CD4-positive, alpha-beta T cell treated with Interleukin-17A for 1 hour (primary cell): ENCODE measurements at places on chromosomes 5 and 9.
A peak's percentile ranks its signal among the peaks of the same experiment; 100 is the strongest.

GRCh38 chr9:94821098-94821887 is 94.8 kb downstream of the AOPEP start:
- DNase-seq = no peak

DNA sequence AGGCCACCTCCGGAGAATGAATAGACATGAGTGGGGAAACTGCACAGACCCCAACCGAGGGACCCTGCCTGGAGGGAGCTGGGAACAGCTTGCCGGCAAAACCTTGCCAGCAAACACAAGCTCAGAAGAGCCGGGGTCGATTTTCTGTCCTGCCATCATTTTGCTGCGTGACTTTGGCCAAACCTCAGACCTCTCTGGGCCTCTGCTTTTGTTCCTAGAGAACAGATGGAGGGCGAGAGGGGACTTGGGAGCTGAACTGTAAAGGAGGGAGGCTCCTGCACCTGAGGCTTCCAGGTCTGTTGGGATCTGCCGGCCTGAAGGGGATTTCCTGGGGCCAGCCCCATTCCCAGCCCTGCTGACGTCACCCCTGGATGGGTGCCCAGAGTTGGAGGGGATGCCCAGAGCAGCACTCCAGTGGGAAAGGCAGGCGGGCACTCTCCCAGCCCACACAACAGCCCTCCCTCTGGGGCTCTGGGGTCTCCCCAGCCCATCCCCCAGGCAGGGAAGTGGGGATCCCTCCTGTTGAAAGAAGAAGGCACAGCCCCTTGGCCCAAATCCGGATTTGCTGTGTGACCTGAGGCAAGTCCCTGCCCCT is 40.4 kb upstream of the SYNPO start:
- DNase-seq = no peak

- DNase-seq = no peak
Measured at GRCh38 chr5:150017226-150018005, 16.9 kb downstream of the HMGXB3 start.

- DNase-seq = no peak
Measured at GRCh38 chr5:151798674-151799073, 26.9 kb downstream of the G3BP1 start.

GRCh38 chr5:159082474-159082873 is 17.2 kb downstream of the EBF1 start:
- no peak for DNase-seq

- no peak for DNase-seq
Measured at GRCh38 chr5:112279082-112279481, 140.0 kb downstream of the EPB41L4A start.

DNA sequence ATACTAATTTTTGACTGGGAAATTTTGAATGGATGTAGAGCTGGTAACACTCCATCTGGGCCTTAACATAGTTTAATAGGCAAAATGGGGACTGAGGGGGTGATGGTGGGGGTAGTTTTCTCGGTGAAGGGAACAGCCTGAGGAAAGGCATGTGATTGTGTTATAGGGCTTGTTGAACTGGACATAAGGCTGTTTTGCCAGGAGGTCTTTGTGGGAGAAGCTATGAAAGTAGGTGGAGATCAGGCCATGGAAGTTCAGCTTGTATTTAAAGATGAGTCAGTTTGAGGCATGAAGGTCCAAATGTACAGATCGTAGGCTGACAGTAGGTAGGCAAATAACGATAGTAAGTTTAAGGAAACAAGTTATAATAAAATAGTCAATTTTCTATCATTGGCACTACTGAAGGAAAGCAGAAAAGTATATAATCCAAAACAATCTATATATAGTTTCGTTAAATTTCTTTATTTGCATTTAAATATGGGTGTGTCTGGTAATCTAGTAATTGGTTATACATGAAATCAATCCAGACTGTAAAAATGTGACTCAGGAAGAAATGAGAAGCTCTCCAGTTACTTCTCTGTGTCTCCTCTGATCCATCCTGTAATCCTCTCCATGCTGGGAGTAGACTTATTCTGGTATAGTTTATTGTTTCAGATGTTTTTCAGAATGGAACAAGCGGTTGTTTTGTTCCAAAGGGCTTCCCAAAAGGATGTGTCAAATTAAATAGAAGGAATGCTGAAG is 2.8 kb downstream of the CSNK1G3 start:
- DNase-seq = no peak

GRCh38 chr9:110133059-110133458 is 74.9 kb downstream of the C9orf152 start:
- no peak for DNase-seq

GRCh38 chr5:120613729-120614128 is 149.6 kb downstream of the PRR16 start:
- DNase-seq = no peak

- no peak for DNase-seq
Measured at GRCh38 chr5:135053278-135053677, 19.2 kb upstream of the PITX1 start.

GRCh38 chr5:114310666-114311065 is 51.2 kb upstream of the KCNN2 start:
- no peak for DNase-seq

DNA sequence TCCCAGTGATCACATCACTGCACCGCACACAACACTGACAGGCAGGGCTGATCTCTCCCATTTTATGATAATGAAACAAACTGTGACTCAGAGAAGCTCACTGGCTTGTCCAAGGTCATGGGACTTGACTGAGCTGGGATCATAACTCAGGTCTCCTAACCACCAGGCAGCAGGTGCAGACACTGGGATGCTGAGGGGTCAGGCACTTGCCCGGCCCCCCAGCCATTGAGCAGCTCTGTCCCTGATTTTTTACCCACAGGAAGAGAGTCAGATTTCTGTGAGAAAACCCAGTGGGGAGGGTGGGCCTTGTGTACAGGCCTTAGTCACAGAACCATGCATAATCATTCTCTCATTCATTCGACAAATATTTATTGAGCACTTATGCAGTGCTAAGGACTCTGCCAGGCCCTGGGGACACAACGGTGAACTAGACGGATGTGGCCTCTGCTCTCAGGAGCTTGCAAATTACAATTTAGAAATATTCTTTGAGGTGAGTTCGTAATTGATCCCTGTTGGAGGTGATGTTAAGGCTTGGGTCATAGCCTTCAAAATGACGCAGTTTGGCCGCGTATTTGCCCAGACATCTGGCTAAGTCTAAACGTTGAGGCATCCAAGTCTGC is 54.5 kb upstream of the TGFBR1 start:
- no peak for DNase-seq

DNA sequence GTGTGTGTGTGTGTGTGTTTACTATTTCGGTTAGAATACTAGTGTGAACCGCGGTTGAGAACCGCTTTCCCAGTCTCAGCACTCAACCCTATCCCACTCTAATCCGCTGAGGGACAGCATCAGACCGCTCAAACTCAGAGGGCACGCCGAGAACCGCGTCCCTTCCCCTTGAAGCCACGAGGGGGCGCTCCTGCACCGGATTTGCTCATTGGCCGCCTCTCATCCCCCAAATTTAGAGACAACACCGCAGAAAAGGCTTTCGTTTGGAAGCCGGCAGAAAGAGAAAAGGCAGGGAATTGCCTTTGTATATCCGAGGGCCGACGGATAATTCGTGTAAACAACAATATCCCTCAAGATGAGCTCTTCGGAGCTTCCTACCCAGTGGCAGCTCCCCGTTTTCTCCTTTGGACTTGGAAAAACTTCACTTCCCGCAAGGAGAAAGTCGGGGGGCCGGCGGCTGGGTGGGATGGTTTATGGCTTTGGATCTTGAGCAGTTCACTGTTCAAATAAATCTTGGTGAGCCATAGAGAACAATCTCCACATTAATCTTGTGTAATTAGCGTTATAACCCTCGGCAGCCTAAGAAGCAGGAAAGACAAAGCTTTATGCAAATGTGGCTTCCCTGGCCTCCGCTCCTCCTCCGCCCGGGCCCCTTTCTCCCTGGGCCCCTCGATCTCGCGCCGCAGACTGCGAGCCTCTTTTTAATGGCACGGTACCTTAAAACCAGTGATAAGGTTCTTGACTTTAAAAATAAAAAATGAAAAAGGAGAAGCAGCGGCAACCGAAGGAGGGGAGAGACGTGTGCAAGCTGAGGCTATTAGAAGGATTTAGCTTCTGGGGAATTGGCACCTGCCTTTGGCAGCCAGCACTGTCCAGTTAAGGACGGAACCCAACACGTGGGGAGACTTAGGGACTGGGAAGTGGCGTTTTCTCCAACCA is 296.8 kb downstream of the PARP8 start:
- peak; percentile 64 for DNase-seq

GRCh38 chr5:21168557-21168956 is 1180.6 kb upstream of the CDH18 start:
- no peak for DNase-seq

DNA sequence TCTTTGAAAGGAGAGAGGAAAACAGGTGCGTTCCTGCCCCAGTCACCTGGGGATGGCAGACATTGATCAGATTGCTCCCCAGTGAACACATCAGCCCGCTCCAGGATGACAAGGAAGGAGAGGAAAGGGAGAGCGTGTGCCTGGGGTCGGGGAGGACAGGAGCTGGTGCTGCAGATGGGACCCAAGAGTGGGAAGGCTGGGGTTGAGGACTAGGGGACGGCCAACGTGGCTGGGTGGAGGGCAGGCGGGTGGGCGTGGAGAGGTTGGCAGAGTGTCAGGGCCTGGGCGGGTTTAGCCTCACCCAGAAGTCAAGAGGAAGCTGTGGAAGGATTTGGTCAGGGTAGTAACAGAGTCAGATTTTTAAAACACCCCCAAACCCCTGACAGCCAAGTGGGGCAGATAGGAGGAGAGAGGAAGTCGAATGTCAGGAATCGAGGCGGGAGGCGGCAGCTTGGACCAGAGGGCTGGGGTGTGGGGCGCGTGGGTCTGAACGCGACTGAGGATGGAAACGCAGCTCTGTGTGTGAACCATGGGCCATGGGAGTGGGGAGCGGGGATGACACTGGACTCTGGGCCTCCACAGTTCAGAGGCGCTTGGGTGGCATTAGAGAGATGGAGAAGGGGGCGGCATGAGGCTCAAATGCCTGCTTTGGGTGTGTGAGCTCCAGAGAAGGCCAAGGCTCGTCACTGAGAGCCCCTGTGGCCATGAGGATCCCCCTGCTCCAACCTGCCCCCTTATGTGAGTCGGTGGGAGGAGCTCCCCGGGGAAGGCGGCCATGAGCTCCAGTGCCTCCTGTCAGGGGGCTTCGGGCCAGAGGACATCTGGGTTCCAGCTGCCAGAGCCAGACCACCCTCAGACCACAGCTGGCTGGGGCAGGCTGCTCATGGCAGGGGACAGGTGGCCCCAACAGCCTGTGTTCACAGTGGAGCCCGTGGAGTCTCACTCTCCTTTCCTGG is 24.6 kb downstream of the LAMC3 start:
- no peak for DNase-seq

GRCh38 chr5:152106571-152106970 is 181.9 kb upstream of the GLRA1 start:
- no peak for DNase-seq

DNA sequence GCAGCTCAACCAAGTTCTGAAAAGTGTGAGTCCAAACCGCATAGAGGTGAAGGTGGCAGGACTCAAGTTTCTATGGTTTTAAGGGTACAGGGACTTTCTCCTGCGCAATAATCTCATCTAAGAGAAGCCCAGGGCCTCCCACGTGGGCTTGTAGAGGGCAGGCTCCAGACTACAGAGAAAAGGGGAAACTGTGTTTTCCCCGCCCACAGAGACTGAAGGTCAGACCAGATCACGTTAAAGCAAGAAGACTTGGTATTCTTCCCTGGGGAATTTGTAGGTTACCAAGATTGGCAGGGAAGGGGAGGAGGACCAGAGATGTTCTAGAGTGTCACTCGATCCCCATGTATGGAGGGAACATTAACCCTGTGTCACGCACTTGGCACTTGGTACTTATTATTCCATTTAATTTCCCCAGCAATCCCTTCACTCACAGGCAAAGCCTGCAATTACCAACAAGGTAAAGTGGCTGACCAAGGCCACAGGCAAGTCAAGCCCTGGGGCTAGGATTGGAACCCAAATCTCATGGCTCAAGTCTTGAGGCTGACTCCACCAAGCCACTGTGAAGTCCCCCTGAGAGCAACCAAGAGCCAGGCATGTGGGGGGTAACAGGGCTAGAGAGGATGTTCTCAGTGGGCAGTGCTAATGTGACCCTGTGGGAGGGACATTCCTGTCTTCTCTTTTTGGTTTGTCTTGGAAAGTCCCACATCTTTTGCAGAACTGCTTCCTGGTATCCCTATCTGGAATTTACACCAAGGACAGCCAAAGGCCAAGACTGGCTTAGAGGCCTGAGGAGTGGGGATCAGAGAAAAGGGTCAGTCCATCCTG is 18.3 kb upstream of the NEK6 start:
- DNase-seq = no peak

DNA sequence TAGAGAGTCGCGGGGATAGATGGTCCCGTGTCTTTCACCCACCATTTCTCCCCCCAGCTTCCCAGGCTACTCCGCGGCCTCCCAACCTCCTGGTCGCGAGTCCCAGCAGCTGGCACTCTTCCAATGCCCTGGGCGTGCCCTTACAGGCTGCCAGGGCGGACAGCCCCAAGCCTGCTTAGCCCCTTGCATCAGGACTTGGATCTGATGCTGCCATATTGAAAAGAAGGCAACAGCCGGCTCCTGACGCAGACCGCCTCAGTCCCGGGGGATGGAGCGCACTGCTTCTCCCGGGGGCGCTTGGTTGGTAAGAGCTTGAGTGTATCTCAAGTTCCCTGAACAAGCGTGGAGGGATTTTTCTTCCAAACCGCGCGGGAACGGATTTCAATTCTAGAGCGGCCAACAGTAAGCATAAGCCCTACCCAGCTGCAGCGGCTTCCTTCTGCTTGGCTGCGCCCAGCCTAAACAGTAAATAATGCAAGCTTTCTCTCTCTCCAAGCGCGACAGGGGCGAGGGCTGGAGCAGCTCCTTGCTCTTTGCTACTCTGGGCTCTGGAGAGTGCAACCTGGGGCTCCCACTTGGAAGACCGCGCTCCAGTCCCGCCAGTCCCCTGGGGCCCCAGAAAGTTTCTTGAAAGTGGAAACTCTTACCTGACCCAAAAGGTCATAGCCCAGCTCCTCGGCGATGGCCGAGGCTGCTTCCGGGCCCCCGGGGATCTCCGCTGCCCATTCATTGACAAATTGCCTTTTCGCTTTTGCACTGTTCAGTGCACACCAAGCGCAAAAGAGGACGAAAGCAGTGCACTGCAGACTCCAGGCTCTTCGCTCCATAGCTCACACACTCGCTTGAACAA is 607 bp downstream of the PCSK1 start:
- no peak for DNase-seq

GRCh38 chr9:94681508-94681907 is 42.2 kb upstream of the FBP1 start:
- DNase-seq = peak; percentile 69
